ENCODE measurements at places on chromosomes 16 and 17.

- no peak for DNase-seq
These were observed 11.7 kb upstream of the LLGL1 start for GRCh38 chr17:18213666-18214270.

- no peak for DNase-seq
These were observed 1.6 kb upstream of the TLCD2 start for GRCh38 chr17:1711804-1712203.

GRCh38 chr16:18966791-18967190, 16.9 kb upstream of the TMC7 start:
- DNase-seq = no peak

DNA sequence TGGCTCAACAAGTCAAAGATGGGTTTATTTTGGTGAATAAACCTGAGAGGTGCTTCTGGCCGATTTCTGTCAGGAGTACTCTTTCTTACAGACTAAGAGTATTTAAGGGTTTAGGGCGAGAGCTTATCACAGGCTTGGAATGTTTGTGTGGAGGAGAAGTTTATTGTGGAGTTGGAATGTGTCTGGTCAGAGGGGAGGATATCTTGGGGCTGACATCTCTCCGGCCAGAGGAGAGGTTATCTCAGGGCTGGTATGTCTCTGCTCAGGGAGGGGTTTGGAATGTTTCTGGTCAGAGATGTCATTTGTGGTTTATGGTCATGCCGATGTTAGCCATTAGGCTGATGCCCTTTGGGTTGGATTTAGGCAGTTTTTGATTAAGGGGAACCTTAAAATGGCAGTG, 236.4 kb upstream of the EEF2KMT start:
- no peak for DNase-seq

DNA sequence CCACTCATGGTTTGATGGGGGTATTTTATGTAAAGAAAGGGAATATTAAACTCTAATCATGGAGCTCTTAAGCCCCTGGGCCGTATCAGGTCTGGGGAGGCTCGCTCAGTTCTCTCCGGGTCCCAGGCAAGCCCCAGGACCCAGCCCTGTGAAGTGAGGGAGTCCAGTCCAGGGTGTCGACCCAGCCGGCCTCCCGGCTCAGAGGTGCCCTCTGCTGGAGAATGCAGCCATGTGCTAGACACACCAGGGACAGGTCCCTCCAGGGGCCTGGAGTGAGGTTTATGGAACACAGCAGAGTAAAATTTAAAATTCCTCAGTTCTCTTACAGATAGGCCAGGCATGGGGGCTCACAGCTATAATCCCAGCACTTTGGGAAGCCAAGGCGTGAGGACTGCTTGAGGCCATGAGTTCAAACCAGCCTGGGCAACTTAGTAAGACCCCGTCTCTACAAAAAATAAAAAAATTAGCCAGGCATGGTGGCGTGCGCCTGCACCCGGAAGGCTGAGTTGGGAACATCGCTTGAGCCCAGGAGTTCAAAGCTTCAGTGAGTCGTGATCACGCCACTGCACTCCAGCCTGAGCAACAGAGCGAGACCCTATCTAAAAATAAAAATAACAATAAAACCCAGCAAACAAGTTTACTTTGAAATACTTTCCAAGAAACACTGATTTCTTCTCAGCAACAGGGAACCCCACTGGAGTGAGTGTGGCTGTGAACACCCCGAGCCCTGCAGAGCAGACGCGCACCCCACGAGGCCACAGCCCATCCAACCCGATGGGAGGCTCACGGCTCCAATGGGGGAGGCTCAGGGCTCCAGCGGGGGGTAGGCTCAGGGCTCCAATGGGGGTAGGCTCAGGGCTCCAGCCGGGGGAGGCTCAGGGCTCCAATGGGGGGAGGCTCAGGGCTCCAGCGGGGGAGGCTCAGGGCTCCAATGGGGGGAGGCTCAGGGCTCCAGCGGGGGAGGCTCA, 72.2 kb downstream of the ZNF778 start:
- DNase-seq = peak; percentile 33

Measured in activated CD8-positive, alpha-beta memory T cell treated with anti-CD3 and anti-CD28 coated beads for 1 hour (primary cell).